ENCODE measurements at places on chromosomes 1 and 21.

- H3K4me3 ChIP-seq: no peak overlapping the region
- no peak overlapping the region for H3K27ac ChIP-seq
- no peaks in the 10 kb centered on the region for H3K27me3 ChIP-seq
- no peaks in the 10 kb centered on the region for H3K4me1 ChIP-seq
- no peaks in the 10 kb centered on the region for H3K36me3 ChIP-seq
These were observed 13.6 kb upstream of the AGMAT start for GRCh38 chr1:15598436-15598835.

GRCh38 chr1:68206848-68207689 lies 25.3 kb downstream of the WLS start:
- H3K4me3 ChIP-seq: no peak overlapping the region
- no peak for DNase-seq
- H3K4me1 ChIP-seq: no peaks in the 10 kb centered on the region
- no peaks in the 10 kb centered on the region for H3K27me3 ChIP-seq

DNA sequence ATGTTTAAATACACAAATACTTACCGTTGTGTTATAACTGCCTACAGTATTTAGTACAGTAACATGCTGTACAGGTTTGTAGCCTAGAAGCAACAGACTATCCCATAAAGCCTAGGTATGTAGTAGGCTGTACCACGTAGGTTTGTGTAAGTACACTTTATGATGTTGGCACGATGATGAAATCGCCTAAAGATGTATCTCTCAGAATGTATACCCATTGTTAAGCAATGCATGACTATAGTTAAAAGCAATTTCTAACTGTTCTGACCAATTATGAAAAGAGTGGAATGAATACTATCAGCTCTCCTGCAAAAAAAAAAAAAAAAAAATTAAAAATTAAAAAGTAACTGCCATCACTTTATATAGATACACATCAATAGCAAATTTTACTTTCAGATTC lies 11.4 kb downstream of the HP1BP3 start:
- H3K4me1 ChIP-seq: no peaks in the 10 kb centered on the region
- no peak for DNase-seq
- peaks cover 73% of the 10 kb centered on the region for H3K36me3 ChIP-seq

GRCh38 chr1:115728341-115728740 lies 40.2 kb downstream of the CASQ2 start:
- no peaks in the 10 kb centered on the region for H3K27me3 ChIP-seq
- H3K27ac ChIP-seq: no peak overlapping the region
- no peak overlapping the region for H3K4me3 ChIP-seq
- DNase-seq: no peak

GRCh38 chr1:206651958-206652890 lies 16.9 kb downstream of the DYRK3 start:
- H3K4me1 ChIP-seq: 0 out of 2 replicates have a peak, but pooled peaks cover 4% of the 10 kb centered on the region
- no peak for DNase-seq
- H3K27me3 ChIP-seq: peaks cover 3% of the 10 kb centered on the region
- no peak overlapping the region for H3K27ac ChIP-seq

- no peak overlapping the region for H3K27ac ChIP-seq
- no peaks in the 10 kb centered on the region for H3K4me1 ChIP-seq
- H3K4me3 ChIP-seq: no peak overlapping the region
- no peak for DNase-seq
- no peaks in the 10 kb centered on the region for H3K27me3 ChIP-seq
- H3K36me3 ChIP-seq: no peaks in the 10 kb centered on the region
These were observed 63.6 kb downstream of the KCNT2 start for GRCh38 chr1:196544617-196545016.

DNA sequence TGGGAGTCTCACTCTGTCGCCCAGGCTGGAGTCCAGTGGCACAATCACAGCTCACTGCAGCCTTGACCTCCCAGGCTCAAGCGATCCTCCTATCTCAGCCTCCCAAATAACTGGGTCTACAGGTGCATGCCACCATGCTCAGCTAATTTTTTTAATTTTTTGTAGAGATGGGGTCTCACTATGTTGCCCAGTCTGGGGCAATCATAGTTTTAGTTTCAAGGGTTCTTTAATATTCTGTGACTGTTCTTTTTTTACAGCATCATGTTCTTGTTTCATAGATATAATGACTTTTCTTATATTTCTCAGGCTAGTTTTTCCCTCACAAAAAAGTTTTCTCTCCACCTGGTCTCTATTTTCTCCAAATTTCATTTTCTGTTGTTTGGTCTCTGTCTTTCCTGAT lies 25.4 kb upstream of the SMYD2 start:
- no peak overlapping the region for H3K4me3 ChIP-seq
- H3K4me1 ChIP-seq: peaks cover 9% of the 10 kb centered on the region
- no peaks in the 10 kb centered on the region for H3K36me3 ChIP-seq
- H3K27ac ChIP-seq: no peak overlapping the region
- no peaks in the 10 kb centered on the region for H3K27me3 ChIP-seq
- DNase-seq: no peak

GRCh38 chr1:195591917-195592672 lies 1016.1 kb downstream of the KCNT2 start:
- H3K36me3 ChIP-seq: no peaks in the 10 kb centered on the region
- no peaks in the 10 kb centered on the region for H3K4me1 ChIP-seq

Measured in Karpas-422 (cell line).